NCI-H187 treated with DMSO at 0.1 percent for 48 hours (cell line): ENCODE measurements at places on chromosomes 2 and 18.

GRCh38 chr2:54755641-54756326, 32.3 kb downstream of the EML6 start:
- DNase-seq = peak; percentile 55

GRCh38 chr2:43055985-43056384, 170.4 kb downstream of the ZFP36L2 start:
- no peak for DNase-seq

- no peak for DNase-seq
Observed at GRCh38 chr2:12694990-12695774, 21.6 kb upstream of the TRIB2 start.

- no peak for DNase-seq
Observed at GRCh38 chr2:233201258-233202013, 50.0 kb upstream of the ATG16L1 start.

- DNase-seq = no peak
Observed at GRCh38 chr2:21372654-21373053, 248.9 kb downstream of the TDRD15 start.

DNA sequence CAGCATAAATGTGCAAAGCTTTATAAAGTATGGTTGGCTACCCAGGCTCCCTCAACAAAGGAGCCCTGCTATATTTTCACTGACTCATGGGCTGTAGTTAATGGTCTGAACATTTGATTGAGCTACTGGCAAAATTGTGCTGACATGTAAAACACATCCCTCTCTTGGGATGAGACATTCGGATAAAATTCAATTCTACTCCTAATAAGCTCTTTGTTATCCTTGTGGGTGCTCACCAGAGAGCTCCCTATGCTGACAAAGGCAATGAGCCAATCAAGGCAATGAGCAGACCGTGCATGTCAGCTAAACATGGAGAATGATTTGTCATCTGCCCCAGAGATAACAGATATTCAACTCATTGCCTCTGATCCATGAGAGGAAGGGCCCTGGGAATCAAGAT, 27.7 kb downstream of the SERPINB8 start:
- DNase-seq = no peak

DNA sequence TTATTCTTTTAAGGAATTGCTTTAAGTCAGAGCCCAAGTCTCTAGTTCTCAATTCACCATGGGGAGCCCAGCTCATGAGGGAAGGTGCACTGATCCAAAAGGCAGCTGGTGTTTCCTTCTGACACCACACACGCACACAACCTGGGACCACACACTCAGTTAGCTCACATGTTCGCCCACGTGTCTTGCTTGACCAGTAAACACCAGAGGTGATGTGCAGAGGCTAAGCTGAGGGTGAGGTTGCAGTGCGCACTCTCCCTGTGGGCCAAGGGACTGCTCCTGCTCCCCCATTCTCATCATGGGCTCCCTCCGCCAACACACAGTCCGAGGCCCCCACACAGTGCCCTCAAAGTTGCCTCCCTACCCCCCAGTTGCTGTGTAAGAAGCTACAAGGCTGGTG, 70.8 kb upstream of the BZW1 start:
- DNase-seq = no peak

- DNase-seq = no peak
Observed at GRCh38 chr18:63878925-63879324, 8.6 kb upstream of the SERPINB2 start.

GRCh38 chr18:10951631-10952544, 197.5 kb downstream of the PIEZO2 start:
- DNase-seq = no peak

- DNase-seq = no peak
Observed at GRCh38 chr18:60246606-60247005, 126.0 kb downstream of the MC4R start.

DNA sequence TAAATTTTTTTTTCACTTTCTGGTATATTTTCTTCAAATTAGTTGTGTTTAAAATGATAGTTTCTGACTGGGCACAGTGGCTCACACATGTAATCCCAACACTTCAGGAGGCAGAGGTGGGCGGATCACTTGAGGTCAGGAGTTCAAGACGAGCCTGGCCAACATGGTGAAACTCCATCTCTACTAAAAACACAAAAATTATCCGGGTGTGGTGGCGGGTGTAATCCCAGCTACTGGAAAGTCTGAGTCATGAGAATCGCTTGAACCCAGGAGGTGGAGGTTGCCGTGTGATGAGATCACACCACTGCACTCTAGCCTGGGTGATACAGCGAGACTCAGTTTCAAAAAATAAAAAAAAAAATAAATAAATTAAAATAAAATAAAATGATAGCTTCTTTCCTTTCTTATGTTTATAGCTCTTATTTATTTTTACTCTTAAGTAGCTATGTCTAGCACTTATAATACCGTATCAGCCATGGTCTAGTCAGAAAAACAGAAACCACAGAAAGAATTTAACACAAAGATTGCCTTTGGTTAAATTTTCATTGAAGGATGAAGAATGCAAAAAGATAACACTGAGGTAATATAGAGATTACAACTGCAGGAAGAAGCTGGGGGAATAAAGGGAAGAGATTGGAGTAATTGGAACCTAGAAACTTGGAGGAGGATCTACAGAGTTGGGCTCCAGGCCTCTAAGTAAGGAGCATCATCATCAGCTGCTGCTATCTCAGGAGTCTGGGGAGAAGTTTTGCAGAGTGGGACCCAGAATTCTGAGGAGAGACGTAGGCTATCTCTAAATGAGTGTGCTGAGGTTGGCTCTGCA, 54.7 kb upstream of the MBOAT2 start:
- no peak for DNase-seq

GRCh38 chr2:12270876-12271588, 445.7 kb upstream of the TRIB2 start:
- no peak for DNase-seq

GRCh38 chr2:43039376-43040080, 186.9 kb downstream of the ZFP36L2 start:
- DNase-seq = no peak

GRCh38 chr18:72375618-72376017, 168.5 kb downstream of the CBLN2 start:
- no peak for DNase-seq

DNA sequence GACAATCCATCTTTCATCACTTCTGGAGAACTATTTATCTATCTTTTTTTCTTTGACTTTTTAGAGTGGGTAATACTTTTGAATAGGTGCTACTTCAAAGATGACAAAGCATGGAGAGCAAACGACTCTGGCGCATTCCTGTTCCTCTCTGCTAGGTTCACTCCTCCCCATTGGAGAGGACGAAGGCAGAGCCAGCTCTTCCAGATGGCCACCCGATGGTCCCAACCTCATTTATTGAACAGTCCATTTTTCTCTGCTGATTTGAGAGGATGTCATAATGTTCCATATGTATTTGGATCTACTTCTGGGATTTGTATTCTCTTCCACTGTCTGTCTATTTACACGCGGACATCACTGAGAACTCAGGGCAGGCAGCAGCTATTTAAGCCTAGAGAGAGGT, 284.3 kb upstream of the CXCR4 start:
- no peak for DNase-seq

GRCh38 chr2:191350826-191351225, 105.6 kb downstream of the MYO1B start:
- DNase-seq = no peak

DNA sequence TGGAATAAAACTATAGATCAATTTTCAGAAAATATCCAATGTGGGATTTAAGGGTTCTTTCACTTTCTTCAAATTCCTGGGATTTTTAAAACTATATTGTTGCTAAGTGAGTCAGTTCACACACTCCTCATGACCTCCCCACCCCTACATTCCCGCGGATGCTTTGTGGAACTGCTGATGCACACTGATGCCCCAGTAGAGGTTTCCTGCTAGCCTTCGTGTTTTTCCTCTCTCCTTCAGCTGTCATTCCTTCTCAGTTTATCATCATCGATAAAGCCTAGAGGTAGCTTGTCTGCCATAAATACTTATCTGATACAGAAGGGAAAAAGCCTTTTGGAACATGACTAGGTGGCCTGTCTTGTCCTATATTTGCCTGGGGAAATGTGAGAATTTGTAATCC, 67.4 kb upstream of the GALNT5 start:
- DNase-seq = no peak

GRCh38 chr2:239261356-239261755, 139.5 kb downstream of the HDAC4 start:
- DNase-seq = no peak

- DNase-seq = no peak
Observed at GRCh38 chr2:8575038-8575833, 106.6 kb upstream of the ID2 start.

DNA sequence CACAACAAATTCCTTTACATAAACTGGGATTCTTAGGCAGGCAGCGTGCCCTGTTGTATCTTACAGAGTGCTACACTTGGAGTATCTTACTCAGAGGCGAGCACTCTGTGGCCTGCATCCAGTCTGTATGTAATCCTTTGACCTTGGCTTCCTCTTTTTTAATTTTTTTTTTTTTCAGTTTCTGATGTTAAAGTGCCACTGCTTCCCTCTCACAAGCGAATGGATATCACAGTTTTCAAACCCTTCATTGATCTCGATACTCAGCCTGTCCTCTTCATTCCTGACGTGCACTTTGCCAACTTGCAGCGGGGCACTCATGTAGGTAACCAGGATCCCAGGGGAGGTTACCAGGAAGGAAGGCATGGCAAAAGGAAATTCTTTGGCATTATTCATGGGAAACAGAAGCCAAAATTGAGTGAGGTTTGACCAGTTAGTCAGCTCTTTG, 40.4 kb downstream of the GRHL1 start:
- DNase-seq = no peak

DNA sequence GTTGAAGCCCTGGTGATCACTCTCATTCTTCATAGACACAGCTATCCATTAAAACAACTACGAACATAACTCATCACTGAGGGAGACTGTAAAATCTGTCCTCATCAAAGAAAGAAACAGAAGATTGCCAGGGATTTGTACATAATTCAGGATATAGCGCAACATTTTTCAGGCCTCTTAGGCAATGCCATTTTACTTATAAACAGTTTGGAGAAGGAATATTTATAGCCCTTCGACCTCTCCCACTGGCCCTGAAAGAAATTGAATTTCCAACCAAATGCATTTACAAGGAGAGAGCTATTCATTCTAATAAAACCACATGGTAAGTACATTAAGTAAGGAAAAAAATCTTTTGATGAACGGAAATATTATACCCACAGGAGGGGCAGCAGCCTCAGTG, 295.0 kb downstream of the RAD51AP2 start:
- DNase-seq = no peak

GRCh38 chr2:165825041-165825440, 31.0 kb upstream of the GALNT3 start:
- peak; percentile 81 for DNase-seq

GRCh38 chr2:147588191-147588590, 256.6 kb upstream of the ACVR2A start:
- DNase-seq = no peak

GRCh38 chr18:32300914-32301313, 111.1 kb downstream of the MEP1B start:
- no peak for DNase-seq

GRCh38 chr18:12883372-12883683, 709 bp downstream of the PTPN2 start:
- DNase-seq = no peak

DNA sequence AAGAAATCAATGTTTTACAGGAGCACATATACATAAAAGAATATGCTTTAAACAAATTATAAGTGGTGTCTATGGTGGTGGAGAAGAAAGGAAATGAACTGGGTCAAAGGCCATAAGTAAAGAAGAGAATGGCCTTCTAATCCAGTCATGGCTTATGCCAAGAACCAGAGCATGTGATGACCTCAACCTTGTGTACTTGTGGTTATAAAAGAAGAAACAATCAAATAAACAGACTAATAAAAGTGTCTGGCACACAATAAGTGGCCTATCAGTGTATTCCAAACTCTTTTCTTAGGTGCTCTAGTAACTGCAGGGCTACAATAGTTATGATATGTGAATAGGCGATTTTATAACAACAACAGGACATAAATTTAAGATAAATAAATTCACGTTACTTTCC, 2.6 kb downstream of the SERPINB11 start:
- DNase-seq = no peak

- DNase-seq = no peak
Observed at GRCh38 chr2:152472481-152472887, 137.5 kb downstream of the FMNL2 start.

GRCh38 chr2:64987001-64987955, 1.9 kb upstream of the SLC1A4 start:
- no peak for DNase-seq

GRCh38 chr2:23249348-23249747, 135.6 kb upstream of the KLHL29 start:
- no peak for DNase-seq

DNA sequence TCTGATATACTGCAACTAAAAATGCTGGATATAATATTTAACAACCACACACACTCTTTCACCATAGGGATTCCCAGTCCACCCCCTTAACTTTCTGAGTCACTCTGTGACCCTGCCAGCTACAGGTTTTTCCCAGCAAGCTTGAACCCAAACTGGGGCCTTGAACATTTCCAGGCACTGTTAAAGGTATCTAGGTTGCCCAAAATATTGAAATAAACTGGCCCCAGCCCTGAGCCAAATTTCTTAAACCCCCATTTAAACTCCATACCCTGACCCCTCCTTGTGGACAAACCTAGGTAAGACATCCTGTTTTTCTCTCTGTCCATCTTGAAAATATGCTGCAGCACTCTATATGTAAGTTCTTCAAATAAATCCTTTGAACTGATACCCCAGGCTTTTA, 19.7 kb upstream of the DCTN1 start:
- no peak for DNase-seq

DNA sequence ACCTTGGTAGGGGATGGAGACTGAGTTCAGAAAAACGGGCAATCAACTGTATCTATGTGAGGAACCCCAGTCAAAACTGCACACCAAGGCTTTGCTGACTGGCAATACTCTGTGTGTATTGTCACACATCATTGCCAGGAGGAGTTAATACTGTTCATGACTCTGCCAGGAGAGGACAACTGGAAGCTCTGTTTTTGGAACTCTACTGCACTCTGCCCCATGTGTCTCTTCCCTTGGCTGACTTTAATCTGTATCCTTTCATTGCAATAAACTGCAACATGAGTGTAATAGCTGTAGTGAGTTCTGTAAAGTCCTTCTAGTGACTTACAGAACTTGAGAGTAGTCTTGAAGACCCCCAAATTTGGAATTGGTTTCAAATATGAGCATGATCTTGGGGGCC, 72.3 kb downstream of the FAM228A start:
- no peak for DNase-seq

GRCh38 chr2:99442837-99443236, 47.0 kb downstream of the REV1 start:
- no peak for DNase-seq

GRCh38 chr2:240024766-240025165, 376 bp downstream of the NDUFA10 start:
- DNase-seq = no peak
